ENCODE measurements at places on chromosomes 13 and 19.

GRCh38 chr13:112750570-112750969 is 60.7 kb downstream of the ATP11A start:
- DNase-seq, result no peak

DNA sequence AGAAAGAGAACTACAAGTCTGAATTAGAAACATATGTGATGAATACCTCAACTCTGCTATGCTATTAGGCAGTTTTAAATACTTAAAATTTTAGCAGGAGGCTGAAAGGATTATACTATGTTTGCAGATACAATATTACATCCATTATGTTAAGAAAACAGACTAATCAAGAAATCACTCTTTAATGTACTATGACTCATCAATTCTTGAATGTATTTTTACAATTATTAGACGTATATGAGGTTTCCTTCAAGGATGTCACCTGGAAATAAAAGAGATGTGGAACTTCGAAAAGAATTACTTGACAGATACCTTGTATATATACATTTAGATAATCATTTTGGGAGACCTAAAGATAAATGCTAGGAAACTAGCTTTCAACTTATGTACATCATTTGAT is 835.6 kb upstream of the MIR17HG start:
- DNase-seq, result no peak

DNA sequence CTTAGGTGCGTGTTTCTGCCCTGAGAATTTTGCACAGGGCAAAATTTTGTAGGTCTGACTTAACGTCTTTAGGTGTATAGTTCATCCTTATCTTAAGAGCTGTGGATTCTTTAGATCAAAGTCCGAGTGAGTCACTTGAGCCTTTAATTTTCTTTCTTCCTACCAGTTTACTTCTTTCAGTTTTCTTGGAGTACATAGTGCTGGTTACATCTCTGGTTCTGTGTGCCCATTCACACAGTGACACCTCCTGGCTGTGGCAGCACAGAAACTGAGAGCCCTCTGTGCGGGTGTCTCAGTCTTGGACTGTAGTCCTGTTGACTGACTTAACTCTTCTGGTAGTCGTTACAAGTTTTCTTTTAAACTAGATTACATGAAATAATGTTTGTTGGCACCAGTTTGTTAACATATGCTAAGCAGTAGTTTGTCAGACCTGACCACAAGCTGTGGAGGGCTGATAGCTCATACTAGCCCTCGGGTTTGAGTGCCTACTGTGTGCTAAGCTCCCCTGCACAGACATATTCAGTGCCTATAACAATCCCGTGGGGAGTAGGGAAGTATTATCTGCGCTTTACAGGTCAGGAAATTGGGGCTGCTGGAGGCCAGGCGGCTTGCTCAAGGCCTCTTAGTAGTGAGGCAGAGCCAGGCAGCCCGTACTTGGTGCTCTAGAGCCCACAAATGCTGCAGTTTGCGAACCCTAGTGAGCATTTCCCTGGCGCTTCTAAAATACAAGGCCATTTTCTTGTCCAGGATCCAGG is 1.6 kb downstream of the GATAD2A start:
- peak; percentile 58 for DNase-seq

- no peak for DNase-seq
These were observed 12.5 kb upstream of the TNFSF9 start for GRCh38 chr19:6518145-6518911.

DNA sequence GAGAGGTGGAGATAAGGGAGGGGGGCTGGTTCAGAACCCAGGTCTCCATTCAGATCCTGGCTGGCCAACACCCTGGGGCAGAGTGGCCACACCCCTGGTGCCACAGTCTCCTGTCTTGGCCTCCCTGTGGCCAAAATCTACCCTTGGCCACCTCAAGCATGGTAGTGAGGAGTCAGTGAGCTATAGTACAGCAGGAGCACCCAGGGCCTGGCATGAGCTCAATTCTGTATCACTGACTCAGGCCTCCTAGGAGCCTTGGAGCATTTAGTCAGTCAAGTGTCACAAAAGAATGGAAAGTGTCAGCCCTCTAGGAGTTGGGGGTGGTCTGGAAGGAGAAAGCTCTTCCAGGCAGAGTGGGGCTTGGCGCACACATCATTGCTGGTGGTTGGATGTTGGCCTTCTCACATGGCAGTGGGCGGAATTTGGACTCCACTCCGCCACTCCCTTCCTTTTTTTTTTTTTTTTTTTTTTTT is 6.6 kb upstream of the CD79A start:
- peak; percentile 81 for DNase-seq

GRCh38 chr19:9054765-9055164 is 32.1 kb upstream of the OR1M1 start:
- DNase-seq, result no peak

DNA sequence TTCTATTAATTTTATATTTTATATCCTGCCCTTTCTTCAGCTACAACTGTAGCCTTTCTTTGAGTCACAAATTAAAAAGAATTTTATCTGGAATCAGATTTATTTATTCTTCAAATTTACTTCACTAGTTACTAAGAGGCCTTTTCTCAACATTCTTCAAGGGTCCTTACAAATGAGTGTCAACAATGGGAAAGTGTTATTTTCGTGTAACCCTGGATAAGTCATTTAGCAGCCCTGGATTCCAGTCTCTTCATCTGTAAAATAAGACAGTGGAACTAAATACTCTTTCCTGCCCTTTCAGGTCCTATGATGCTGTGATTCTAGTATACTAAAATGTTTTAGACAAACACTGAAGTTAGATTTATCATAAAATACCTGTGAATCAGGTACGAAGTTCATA is 397.0 kb downstream of the KLF12 start:
- DNase-seq, result no peak

DNA sequence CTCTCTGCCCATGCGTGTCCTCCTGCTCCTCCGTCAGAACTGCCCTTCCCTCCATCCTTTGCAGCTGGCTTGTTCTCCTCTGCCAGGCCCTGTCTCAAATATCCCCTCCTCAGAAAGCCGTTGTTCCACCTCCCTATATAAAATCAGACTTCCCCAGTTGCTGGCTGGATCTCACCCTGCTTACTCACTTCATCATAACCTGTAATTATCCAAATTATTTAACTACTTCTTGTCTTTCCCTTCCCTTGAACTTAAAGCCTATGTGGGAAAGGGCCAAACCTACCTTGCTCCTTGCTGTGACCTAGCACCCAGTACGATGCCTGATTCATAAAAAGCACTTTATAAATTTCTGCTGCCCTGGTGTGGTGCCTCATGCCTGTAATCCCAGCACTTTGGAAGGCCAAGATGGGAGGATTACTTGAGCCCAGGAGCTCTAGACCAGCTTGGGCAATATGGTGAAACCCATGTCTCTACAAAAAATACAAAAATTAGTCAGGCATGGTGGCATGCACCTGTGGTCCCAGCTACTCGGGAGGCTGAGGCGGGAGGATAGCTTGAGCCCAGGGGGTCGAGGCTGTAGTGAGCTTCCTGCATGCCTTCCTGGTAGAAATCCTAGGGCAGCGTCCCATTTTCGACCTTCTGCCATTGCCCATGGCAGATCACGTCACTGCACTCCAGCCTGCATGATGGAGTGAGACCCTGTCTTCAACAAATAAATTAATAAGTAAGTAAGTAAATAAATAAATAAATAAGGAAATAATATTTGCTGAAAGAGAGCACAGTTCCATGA is 39.5 kb upstream of the ZNF536 start:
- no peak for DNase-seq

GRCh38 chr13:29196409-29197074 is 376.4 kb downstream of the MTUS2 start:
- DNase-seq, result no peak
